ENCODE measurements at places on chromosomes 3 and 15.

DNA sequence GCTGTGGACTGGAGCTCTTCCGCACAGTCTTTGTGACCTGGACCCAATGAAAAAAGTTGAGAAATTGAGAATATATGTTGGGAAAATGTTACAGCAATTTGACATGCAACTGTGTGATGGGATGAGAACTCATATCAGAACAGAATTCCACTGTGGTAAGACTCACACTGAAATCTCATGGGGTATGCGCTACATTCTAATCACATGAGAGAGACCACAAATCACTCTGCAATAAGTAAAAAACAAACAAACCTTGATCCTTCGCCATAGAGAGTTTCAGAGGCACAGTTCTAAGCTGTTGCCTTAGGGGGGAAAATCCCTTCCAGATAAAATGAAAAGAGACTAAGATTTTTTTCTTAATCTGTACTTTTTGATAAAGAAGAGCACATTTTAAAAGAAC lies 37.3 kb downstream of the LMCD1 start:
- peak; percentile 87 for DNase-seq

DNA sequence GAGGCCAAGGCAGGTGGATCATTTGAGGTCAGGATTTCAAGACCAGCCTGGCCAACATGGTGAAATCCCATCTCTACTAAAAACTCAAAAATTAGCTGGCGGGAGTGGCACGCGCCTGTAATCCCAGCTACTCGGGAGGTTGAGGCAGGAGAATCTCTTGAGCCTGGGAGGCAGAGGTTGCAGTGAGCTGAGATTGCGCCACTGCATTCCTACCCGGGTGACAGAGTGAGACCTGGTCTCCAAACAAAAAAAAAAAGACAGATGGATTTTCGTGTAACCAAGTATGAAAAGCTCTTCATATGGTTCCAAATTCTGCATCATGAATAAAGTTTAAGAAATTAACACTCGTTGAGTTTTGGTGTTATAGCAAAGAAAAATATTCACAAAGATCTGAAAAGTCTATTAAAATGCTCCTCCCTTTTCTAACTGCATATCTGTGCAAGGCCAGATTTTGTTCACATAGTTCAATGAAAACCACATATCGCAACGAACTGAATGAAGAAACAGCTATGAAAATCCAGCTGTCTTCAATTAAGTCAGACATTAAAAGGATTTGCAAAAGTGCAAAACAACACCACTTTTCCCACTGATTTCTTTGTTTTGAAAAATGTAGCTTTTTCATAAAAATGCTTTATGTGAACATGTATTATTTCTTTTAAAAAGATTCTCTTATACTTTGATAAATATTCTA lies 23.8 kb upstream of the FBLN2 start:
- DNase-seq, result peak; percentile 81

DNA sequence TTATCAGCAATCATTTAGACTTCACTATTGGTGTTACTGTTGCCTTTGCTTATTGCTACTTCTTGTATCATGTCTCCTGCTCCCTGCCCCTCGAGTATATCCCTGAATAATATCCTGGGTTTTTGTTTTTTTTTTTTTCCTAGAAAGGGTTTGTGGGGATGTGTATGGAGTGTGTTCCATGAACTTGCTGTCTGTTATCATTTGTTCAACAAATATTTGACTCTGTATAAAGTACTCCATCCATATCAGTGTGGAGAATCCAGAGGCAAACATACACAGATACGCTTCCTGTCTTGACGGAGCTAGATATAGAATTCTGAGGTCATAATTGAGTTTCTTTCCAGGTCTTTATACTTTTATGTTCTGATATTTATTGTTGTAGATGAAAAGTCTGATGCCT lies 31.8 kb upstream of the GOLGA6L9 start:
- no peak for DNase-seq

GRCh38 chr15:49471733-49472132 lies 48.7 kb downstream of the FGF7 start:
- no peak for DNase-seq

DNA sequence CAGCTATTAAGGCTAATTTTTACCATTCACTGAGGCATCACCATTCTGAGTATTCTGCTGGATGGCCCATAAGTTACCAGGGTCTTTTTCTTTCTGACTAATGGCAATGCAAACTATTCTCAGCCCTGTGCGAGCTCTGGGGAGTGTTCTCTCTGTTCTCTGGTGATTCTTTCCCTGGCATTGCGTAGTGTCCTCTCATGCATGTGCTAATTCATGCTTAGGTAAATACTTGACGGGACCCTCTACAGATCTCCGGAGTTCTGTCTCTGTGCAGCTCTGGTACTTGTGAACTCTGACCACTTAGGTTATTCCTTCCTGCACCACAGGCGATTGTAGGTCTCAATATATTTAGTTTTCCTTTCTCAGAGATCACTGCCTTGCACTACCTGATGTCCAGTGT lies 34.8 kb downstream of the UBE2E1 start:
- no peak for DNase-seq

DNA sequence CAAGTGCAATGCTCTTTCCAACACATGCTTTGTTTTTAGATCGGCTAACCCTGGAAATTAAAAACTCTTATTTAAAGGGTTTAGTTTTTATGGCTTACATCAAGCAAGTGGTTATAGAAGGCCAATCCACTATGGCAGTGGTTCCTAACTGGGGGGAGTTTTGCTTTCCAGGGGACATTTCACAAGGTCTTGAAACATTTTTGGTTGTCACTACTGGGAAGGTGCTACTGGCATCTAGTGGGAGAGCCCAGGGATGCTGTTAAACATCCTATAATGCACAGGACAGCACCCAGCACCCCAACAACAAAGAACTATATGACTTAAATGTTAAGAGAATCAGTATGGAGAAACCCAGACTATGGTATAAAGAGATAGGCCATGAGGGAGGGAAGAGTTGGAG lies 439.0 kb downstream of the NTRK3 start:
- DNase-seq, result peak; percentile 11

- DNase-seq, result peak; percentile 99
These were observed 276.6 kb upstream of the THBS1 start for GRCh38 chr15:39304201-39304841.

DNA sequence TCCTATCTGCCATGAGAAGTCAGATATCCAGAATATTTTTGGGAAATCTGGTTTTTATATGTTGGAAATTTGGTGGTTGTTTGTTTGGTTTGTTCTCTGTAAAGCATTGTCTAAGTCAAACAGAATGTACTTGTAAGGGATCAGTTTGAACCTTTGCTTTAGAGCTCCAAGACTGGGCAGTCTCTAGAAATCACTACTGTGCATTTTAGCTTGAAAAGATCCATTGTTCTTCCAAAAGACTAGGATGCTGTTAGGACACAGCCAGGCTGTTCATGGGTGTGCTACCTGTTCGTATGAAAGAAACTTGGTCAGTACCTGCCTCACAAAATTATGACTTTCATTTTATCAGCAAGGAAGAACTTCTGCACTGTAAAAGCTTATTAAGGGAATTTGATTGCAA lies 182.6 kb downstream of the WDR72 start:
- DNase-seq, result no peak

DNA sequence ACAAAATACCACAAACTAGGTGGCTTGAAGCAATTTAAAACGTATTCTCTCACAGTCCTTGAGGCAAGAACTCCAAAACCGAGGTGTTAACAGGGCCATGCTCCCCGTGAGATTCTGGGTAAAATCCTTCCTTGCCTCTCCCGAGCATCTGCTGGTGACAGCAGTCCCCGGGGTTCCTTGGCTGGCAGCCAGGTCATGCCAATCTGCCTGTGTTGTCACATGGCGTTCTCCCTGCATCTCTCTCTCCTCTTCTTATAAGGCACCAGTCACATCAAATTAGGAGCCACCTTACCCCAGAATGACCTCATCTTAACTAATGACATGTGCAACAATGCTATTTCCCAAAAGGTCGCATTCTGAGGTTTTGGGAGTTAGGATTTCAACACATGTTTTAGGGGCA lies 26.3 kb upstream of the LRRN1 start:
- no peak for DNase-seq
